Dermis blood vessel endothelial cell (primary cell): ENCODE measurements at places on chromosomes 5 and 9. TPM values are rescaled to one million over a fixed set of nuclear protein-coding genes. Genes with fewer than 3 reads are reported as not detected.

CARTPT gene
- total RNA-seq, result not detected in 2 replicates

EIF4E1B gene
- not detected in 2 replicates for total RNA-seq

PCDHGB1 gene
- total RNA-seq, result 1.4 and 1.5 TPM in 2 replicates

VCAN gene
- total RNA-seq, result 5.7 and 11.9 TPM in 2 replicates

TLX3 gene
- not detected in 2 replicates for total RNA-seq

NTNG2 gene
- total RNA-seq, result 0.05 TPM in 1 of 2 replicates, not detected in the other

GZMA gene
- not detected in 2 replicates for total RNA-seq
